ENCODE measurements at places on chromosomes 2 and 18. TPM values are rescaled to one million over a fixed set of nuclear protein-coding genes. Genes with fewer than 3 reads are reported as not detected.

DNA sequence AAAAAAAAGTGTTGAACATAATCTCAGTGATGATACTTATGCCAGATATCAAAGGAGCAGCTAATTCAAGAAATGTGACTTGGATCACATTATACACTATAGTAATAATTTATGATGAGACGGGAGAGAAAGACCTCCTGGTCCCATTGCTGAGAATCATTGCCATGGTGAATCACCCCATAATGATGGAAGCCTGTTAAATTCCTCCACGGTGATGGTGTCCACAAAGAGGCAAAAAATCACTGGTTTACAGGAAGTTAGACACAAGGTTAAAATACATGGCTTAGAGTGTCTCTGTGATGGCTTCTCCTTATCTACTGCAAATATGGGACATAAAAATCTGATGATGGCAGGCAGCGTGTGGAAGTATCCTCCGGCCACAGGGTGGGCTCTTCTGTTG lies 210.0 kb downstream of the CDH2 start:
- no peaks in the 10 kb centered on the region for H3K27me3 ChIP-seq
- peaks cover 2% of the 10 kb centered on the region for H3K36me3 ChIP-seq
- DNase-seq: no peak
- no peak overlapping the region for H3K4me3 ChIP-seq
- no peaks in the 10 kb centered on the region for H3K4me1 ChIP-seq
- no peak overlapping the region for H3K27ac ChIP-seq

GRCh38 chr2:169743549-169743948 lies 9.9 kb downstream of the KLHL23 start:
- H3K4me1 ChIP-seq: no peaks in the 10 kb centered on the region
- no peaks in the 10 kb centered on the region for H3K27me3 ChIP-seq
- DNase-seq: no peak
- H3K36me3 ChIP-seq: no peaks in the 10 kb centered on the region
- no peak overlapping the region for H3K27ac ChIP-seq

The GLS gene
- total RNA-seq: 344 TPM

- H3K27ac ChIP-seq: no peak overlapping the region
- no peaks in the 10 kb centered on the region for H3K36me3 ChIP-seq
- no peaks in the 10 kb centered on the region for H3K4me1 ChIP-seq
Observed at GRCh38 chr2:211157211-211157610, 600.8 kb downstream of the CPS1 start.

GRCh38 chr2:170922634-170923494 lies 6.2 kb upstream of the GORASP2 start:
- no peaks in the 10 kb centered on the region for H3K4me1 ChIP-seq
- DNase-seq: no peak
- no peak overlapping the region for H3K27ac ChIP-seq
- H3K4me3 ChIP-seq: no peak overlapping the region
- no peaks in the 10 kb centered on the region for H3K36me3 ChIP-seq

GRCh38 chr2:154995361-154995760 lies 296.9 kb downstream of the KCNJ3 start:
- no peaks in the 10 kb centered on the region for H3K4me1 ChIP-seq
- DNase-seq: no peak
- H3K27ac ChIP-seq: no peak overlapping the region
- H3K4me3 ChIP-seq: no peak overlapping the region

- no peaks in the 10 kb centered on the region for H3K36me3 ChIP-seq
- H3K4me1 ChIP-seq: no peaks in the 10 kb centered on the region
- no peak for DNase-seq
- H3K27me3 ChIP-seq: no peaks in the 10 kb centered on the region
- no peak overlapping the region for H3K4me3 ChIP-seq
- H3K27ac ChIP-seq: no peak overlapping the region
Observed at GRCh38 chr2:175372704-175373701, 191.5 kb upstream of the ATP5MC3 start.

The METTL8 gene
- 18.4 TPM for total RNA-seq

The SPC25 gene
- total RNA-seq: 0.58 TPM

The MAP3K19 gene
- total RNA-seq: not detected

GRCh38 chr18:29226213-29226612 lies 1049.3 kb upstream of the CDH2 start:
- no peaks in the 10 kb centered on the region for H3K4me1 ChIP-seq
- H3K4me3 ChIP-seq: no peak overlapping the region
- H3K27me3 ChIP-seq: no peaks in the 10 kb centered on the region
- DNase-seq: no peak
- no peaks in the 10 kb centered on the region for H3K36me3 ChIP-seq

DNA sequence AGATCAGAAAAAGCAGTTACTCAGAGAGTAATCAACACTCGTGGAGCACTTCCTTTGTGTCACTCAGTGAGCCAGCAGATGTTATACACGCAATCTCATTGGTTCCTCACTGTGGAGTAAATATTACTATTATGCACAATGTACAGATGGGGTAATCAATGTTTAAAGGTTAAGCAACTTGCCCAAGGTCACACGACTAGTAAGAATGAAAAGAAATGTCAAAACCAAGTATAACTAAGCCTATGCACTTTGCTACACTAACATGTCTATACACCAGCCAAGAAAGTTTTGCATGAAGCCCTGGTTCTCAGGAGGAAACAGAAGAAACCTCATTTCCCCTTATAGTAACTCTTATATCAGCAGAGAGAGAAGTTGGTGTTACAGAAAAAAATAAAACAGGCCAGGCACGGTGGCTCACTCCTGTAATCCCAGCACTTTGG lies 5.4 kb downstream of the METTL21A start:
- H3K36me3 ChIP-seq: no peaks in the 10 kb centered on the region
- H3K4me1 ChIP-seq: no peaks in the 10 kb centered on the region
- H3K27ac ChIP-seq: no peak overlapping the region
- no peak overlapping the region for H3K4me3 ChIP-seq
- H3K27me3 ChIP-seq: no peaks in the 10 kb centered on the region
- DNase-seq: no peak

The CACNB4 gene
- 5.0 TPM for total RNA-seq

- H3K36me3 ChIP-seq: no peaks in the 10 kb centered on the region
- H3K27ac ChIP-seq: no peak overlapping the region
- H3K27me3 ChIP-seq: no peaks in the 10 kb centered on the region
- no peak overlapping the region for H3K4me3 ChIP-seq
- H3K4me1 ChIP-seq: no peaks in the 10 kb centered on the region
- no peak for DNase-seq
Observed at GRCh38 chr2:236073246-236073645, 94.9 kb downstream of the GBX2 start.

The PRKAG3 gene
- total RNA-seq: 1.0 TPM

The SLC25A52 gene
- total RNA-seq: 0.36 TPM

- no peaks in the 10 kb centered on the region for H3K4me1 ChIP-seq
- H3K27me3 ChIP-seq: no peaks in the 10 kb centered on the region
- peak overlapping the region; percentile 54 for H3K4me3 ChIP-seq
- peak; percentile 66 for DNase-seq
- H3K27ac ChIP-seq: no peak overlapping the region
Observed at GRCh38 chr18:76494231-76495005, 624 bp downstream of the ZNF516 start.

The CAPN14 gene
- total RNA-seq: 0.21 TPM

- no peaks in the 10 kb centered on the region for H3K27me3 ChIP-seq
- no peak overlapping the region for H3K27ac ChIP-seq
- H3K36me3 ChIP-seq: no peaks in the 10 kb centered on the region
- DNase-seq: no peak
- H3K4me3 ChIP-seq: no peak overlapping the region
Observed at GRCh38 chr2:197216361-197216979, 94.1 kb downstream of the ANKRD44 start.

DNA sequence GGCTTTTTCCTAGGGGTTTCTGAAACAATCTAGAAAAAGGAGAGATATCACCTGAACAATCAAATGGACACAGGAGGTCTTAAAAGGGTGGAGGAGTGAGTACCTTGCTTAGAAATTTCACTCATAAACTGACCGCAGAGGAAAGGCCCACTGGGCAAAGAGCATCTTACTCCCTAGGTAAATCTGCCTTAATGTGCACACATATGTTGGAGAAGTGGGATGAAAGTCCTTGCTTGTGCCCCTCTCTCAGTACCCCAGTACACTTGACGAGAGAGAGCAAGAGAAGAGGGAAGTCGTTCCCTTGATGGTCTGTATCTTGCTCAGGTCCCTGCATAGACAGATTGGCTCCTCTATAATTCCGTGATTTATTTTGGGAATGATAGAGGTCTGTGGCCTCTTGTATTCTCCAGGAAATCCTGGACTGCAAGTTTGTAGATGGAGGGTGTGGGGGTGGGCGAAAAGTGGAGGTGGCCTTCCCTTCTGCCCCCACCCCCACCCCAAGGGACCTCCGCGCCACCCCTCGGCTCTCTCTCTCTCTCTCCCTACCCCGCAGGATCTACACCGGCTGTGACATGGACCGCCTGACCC lies 6.8 kb downstream of the TBR1 start:
- no peak overlapping the region for H3K27ac ChIP-seq
- no peaks in the 10 kb centered on the region for H3K4me1 ChIP-seq
- DNase-seq: no peak
- no peaks in the 10 kb centered on the region for H3K36me3 ChIP-seq

The PPM1G gene
- total RNA-seq: 39.5 TPM

The CCBE1 gene
- 0.36 TPM for total RNA-seq

The FSHR gene
- not detected for total RNA-seq

- peaks cover 19% of the 10 kb centered on the region for H3K36me3 ChIP-seq
- H3K27me3 ChIP-seq: no peaks in the 10 kb centered on the region
- no peak for DNase-seq
- H3K27ac ChIP-seq: no peak overlapping the region
Observed at GRCh38 chr2:215411941-215412743, 23.7 kb downstream of the FN1 start.

The FIGN gene
- 27.8 TPM for total RNA-seq

GRCh38 chr2:20235655-20236305 lies 10.8 kb upstream of the SDC1 start:
- no peaks in the 10 kb centered on the region for H3K36me3 ChIP-seq
- no peak overlapping the region for H3K27ac ChIP-seq
- H3K4me3 ChIP-seq: no peak overlapping the region
- H3K4me1 ChIP-seq: no peaks in the 10 kb centered on the region
- H3K27me3 ChIP-seq: no peaks in the 10 kb centered on the region

DNA sequence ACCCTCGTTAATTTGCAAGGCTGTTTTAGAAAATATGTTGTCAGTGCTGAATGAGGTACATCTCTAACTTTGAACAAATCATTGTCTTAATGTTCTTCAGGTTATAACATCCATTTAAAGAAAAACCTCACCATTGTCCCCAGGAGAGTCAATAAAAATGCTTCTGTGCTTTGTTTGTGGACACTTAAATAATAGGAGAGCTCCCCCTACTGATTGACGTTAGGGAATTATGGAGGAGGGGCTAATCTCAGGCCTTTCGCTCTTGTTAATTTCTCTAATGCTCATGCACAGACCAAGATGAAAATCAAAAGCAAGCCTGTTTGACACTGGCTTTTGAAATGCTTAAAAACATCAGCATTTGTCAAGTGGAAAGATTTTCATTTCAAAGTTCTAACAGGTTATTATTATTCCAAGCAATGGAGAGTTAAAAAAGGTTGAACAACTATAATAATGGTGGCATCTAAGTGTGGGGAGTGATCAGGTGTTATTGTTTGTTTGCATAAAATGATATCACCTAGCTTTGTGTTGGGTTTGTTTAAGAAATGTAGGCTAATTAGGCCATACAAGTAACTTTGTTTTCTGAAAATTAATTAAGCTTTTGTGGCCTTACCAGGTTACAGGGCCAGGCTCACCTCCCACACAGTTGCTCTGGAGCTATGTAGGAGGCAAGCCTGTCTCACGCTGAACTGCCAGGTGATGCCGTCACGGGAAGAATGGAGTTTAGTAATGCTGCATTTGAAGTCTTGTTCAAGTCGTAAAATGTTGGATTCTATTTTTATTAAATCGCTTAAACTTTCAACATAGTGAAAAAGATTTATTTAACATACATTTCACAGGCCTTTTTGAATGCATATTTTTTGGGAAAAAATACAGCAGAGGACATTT lies 51.7 kb upstream of the SMIM21 start:
- no peaks in the 10 kb centered on the region for H3K36me3 ChIP-seq
- no peaks in the 10 kb centered on the region for H3K4me1 ChIP-seq
- H3K27ac ChIP-seq: no peak overlapping the region
- H3K27me3 ChIP-seq: no peaks in the 10 kb centered on the region
- DNase-seq: no peak

GRCh38 chr2:135994281-135994680 lies 8.9 kb upstream of the DARS1 start:
- H3K27ac ChIP-seq: no peak overlapping the region
- no peaks in the 10 kb centered on the region for H3K36me3 ChIP-seq
- no peak overlapping the region for H3K4me3 ChIP-seq

The RAX gene
- not detected for total RNA-seq

The GPATCH11 gene
- total RNA-seq: 6.6 TPM

The CFAP221 gene
- 2.1 TPM for total RNA-seq

The SLC30A3 gene
- 1.8 TPM for total RNA-seq

DNA sequence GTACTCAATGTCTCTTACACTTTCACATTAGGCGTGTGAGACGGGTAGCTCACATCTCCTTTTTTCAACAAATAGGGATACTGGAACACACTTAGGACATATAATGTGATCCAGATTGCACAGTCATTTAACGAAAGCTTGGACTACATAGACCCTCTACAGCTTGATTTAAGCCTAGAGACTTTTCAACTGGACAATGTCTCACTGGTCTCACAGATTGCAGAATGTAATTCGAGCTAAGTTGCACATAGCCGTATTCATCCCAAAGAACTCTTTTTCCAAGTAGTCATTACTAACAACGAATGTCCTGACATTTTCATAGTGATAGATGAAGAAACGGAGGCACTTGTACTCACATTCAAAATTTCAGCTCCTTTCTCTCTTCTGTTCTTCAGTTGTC lies 612.1 kb downstream of the ZEB2 start:
- H3K27ac ChIP-seq: no peak overlapping the region
- no peak overlapping the region for H3K4me3 ChIP-seq
- no peaks in the 10 kb centered on the region for H3K4me1 ChIP-seq
- no peaks in the 10 kb centered on the region for H3K36me3 ChIP-seq

GRCh38 chr2:78068808-78069207 lies 546.6 kb upstream of the LRRTM4 start:
- H3K27ac ChIP-seq: no peak overlapping the region
- H3K27me3 ChIP-seq: no peaks in the 10 kb centered on the region
- DNase-seq: no peak
- no peaks in the 10 kb centered on the region for H3K36me3 ChIP-seq

- no peak for DNase-seq
- H3K4me3 ChIP-seq: no peak overlapping the region
- no peak overlapping the region for H3K27ac ChIP-seq
- no peaks in the 10 kb centered on the region for H3K27me3 ChIP-seq
- no peaks in the 10 kb centered on the region for H3K4me1 ChIP-seq
- no peaks in the 10 kb centered on the region for H3K36me3 ChIP-seq
Observed at GRCh38 chr18:25244924-25245698, 106.9 kb downstream of the ZNF521 start.

The GLI2 gene
- total RNA-seq: 18.5 TPM

The MC5R gene
- not detected for total RNA-seq

The MOCOS gene
- total RNA-seq: 1.7 TPM

DNA sequence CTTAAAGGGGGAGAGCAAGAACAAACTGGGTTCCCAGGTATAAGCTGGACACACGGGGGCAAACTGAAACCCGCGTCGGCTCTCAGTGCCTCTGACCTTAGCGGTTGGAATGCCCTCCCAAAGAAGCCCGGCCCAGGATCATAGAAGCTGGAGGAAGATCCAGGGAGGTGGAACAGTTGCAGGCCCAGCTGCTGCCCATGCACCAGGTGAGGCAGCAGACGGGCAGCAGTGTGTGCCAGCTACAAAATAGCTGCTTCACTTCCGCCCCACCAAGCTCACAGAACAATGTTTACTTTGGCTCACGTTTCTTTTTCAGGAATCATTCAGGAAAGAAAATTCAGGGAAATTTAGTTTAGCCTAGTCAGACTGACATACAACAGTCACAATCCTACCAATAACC lies 3.9 kb upstream of the ERMN start:
- H3K27me3 ChIP-seq: no peaks in the 10 kb centered on the region
- DNase-seq: no peak
- H3K36me3 ChIP-seq: no peaks in the 10 kb centered on the region
- H3K27ac ChIP-seq: no peak overlapping the region
- H3K4me3 ChIP-seq: no peak overlapping the region
